ENCODE measurements at places on chromosomes 1 and 21. TPM values are rescaled to one million over a fixed set of nuclear protein-coding genes. Genes with fewer than 3 reads are reported as not detected.

AQP10 gene
- 0.13 TPM for total RNA-seq

- no peak for DNase-seq
Measured at GRCh38 chr1:234770924-234771540, 161.1 kb upstream of the IRF2BP2 start.

- DNase-seq: no peak
Measured at GRCh38 chr1:112954945-112955772, 837 bp downstream of the SLC16A1 start.

- no peak for DNase-seq
Measured at GRCh38 chr1:27589841-27590426, 14.0 kb downstream of the AHDC1 start.

DNA sequence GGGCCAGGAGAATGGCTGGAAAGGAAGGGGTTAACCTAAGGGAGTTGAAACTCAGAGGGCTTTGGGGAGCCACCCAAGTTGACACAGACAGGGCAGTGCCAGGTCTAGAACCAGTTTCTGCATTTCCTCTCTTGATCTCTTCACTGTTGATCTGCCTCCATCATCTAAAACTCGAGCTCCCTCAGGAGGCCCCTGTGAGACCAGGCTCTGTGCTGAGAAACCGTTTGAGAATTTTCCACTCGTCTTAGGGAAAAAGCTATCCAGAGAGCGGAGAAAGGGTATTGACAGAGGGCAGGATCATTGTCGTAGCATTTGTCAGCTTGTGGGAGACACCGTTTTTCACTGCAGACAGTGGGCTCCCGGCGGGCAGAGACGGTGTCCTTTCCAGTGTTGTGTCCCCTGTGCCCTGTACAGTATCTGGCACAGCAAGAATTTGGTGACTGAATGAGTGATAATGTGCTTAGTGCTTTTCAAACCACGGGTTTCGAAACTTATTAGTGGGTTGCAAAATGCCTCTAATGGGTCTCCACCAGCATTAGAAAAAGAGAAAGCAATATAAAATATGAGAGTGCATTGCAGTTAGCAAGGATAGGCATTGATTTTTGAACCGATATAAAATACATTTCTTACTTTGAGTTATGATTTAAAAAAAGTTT, 31.1 kb downstream of the PROK1 start:
- no peak for DNase-seq

DNA sequence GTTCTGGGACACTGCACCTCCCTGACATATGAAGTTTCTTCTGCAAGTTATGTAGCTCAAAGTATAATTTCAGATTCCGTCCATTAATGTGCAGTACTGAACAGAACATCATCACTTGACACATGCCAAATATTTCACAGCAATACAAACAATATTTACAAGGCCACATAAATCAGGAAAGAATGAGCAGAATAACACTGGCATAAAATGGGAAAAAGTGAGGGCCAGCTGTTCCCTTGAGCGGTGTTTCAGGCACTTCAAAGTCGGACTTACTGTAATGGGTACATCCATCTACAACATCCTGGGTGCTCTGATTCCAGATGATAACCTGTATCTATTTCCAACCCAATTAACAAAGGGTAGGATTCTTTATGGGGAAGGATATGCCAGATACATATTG, 217.4 kb downstream of the APP start:
- DNase-seq: no peak
